Activated CD8-positive, alpha-beta memory T cell treated with anti-CD3 and anti-CD28 coated beads, Interleukin-2, amount 10 ng/mL, durations not matched to agents 7 days and 5 days (primary cell): ENCODE measurements at places on chromosomes 7 and 10. TPM values are rescaled to one million over a fixed set of nuclear protein-coding genes. Genes with fewer than 3 reads are reported as not detected.

Gene KLF14
- not detected for total RNA-seq

Gene ENKUR
- total RNA-seq, result not detected

Gene SFRP5
- not detected for total RNA-seq

Gene PRRT4
- total RNA-seq, result not detected

Gene MBLAC1
- 7.5 TPM for total RNA-seq

Gene CHAT
- not detected for total RNA-seq

Gene NPTX2
- total RNA-seq, result not detected

Gene PCDH15
- total RNA-seq, result not detected

Gene LRRD1
- not detected for total RNA-seq

Gene PDK4
- total RNA-seq, result not detected

DNA sequence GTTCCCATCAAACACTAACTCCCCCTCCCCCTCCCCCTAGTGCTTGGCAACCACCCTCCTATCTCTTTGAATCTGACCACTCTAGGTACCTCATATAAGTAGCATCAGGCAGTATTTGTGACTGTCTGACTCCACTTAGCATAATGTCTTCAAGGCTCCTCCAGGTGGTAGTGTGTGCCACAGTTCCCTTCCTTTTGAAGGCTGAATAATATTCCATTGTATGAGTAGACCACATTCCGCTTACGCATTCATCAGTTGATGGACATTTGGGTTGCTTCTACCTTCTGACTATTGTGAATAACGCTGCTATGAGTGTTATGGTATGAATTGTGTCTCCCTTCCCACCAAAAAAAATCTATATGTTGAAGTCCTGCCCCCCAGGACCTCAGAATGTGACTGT, 89.6 kb downstream of the PRKAG2 start:
- H3K4me3 ChIP-seq, result no peak overlapping the region
- H3K27me3 ChIP-seq, result no peaks in the 10 kb centered on the region
- peaks cover 10% of the 10 kb centered on the region for H3K4me1 ChIP-seq
- H3K36me3 ChIP-seq, result no peaks in the 10 kb centered on the region

- H3K4me1 ChIP-seq, result peaks cover 17% of the 10 kb centered on the region
- no peak overlapping the region for H3K27ac ChIP-seq
- no peak for DNase-seq
- H3K27me3 ChIP-seq, result peaks cover 7% of the 10 kb centered on the region
- no peaks in the 10 kb centered on the region for H3K36me3 ChIP-seq
- H3K4me3 ChIP-seq, result no peak overlapping the region
Observed at GRCh38 chr7:141262101-141263090, 188.5 kb downstream of the TMEM178B start.

DNA sequence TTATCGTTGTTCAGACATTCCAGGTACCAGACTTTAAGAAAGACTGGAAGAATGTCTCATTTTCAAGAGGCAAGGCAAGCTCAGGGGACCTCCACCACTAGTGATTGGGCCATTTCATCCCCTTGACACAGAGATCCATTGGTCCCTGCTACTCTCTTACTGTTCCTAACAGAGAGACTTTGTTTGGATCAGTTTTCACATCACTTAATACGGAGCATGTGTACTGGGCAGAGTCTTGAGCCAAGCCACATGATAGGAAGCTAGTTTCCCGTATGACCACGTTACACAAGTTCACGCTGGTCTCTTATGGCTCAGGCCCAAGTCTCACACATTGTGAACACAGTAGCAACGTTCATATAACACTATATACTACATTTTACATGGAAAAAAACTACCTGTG, 269.9 kb downstream of the BAMBI start:
- DNase-seq, result no peak
- no peak overlapping the region for H3K27ac ChIP-seq
- H3K36me3 ChIP-seq, result no peaks in the 10 kb centered on the region
- no peak overlapping the region for H3K4me3 ChIP-seq
- H3K4me1 ChIP-seq, result no peaks in the 10 kb centered on the region

DNA sequence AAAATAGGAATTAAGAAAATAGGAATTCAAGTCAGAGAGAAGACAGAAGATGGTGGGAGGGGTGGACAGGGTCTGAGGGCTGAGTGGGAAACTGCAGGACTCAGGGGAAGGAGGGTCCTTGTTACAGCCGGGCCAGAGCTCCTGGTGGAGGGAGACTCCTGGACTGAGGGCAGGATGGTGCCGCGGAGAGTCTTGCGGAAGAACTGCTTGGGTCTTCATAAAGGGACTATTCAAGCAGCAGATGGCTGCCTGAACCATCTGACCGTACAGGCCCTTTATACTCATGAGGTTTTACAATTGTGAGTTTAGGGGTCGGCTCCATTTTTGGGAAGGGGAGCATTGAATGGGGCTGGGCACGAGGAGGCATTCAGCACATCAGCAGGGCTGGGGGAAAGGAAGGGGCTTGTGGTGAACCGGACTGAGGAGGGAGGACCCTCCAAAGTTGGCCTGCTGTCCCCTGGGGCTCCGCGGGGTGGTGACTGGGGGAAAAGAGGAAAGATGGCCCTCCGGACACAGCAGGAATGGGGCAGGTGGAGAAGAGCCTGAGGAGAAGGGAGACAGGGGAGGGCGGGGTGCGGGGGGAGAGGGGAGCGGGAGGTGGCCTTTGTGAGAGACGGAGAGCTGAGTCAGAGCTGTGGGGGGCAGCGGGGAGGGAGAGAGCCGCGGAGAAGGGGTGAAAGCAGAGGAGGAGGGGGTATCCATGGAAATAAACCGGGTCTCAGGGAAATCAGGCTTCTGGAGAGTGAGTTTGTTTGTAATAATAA, 1.5 kb downstream of the FAM131B start:
- no peak for DNase-seq
- H3K27ac ChIP-seq, result no peak overlapping the region
- no peak overlapping the region for H3K4me3 ChIP-seq
- peaks cover 49% of the 10 kb centered on the region for H3K27me3 ChIP-seq
- H3K4me1 ChIP-seq, result peaks cover 5% of the 10 kb centered on the region

GRCh38 chr7:1421946-1422345, 37.3 kb downstream of the MICALL2 start:
- DNase-seq, result no peak
- no peak overlapping the region for H3K4me3 ChIP-seq
- no peak overlapping the region for H3K27ac ChIP-seq
- peaks cover 18% of the 10 kb centered on the region for H3K4me1 ChIP-seq
- H3K36me3 ChIP-seq, result no peaks in the 10 kb centered on the region

DNA sequence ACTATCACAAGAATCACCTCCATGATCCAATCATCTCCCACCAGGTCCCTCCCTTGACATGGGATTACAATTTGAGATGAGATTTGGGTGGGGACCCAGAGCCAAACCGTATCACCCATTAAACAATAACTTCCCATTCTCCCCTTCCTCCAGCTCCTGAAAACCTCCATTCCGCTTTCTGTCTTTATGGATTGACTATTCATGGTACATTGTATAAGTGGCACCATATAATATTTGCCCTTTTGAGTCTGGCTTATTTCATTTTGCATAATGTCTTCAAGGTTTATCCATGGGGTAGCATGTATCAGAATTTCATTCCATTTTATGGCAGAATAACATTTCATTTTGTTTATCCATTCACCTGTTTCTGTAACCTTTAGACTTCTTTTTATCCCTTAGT, 39.2 kb upstream of the GARS1 start:
- no peaks in the 10 kb centered on the region for H3K36me3 ChIP-seq
- DNase-seq, result no peak
- H3K4me1 ChIP-seq, result no peaks in the 10 kb centered on the region
- H3K27ac ChIP-seq, result no peak overlapping the region
- H3K4me3 ChIP-seq, result no peak overlapping the region
- H3K27me3 ChIP-seq, result no peaks in the 10 kb centered on the region

- DNase-seq, result peak; percentile 22
- H3K36me3 ChIP-seq, result no peaks in the 10 kb centered on the region
- H3K4me1 ChIP-seq, result no peaks in the 10 kb centered on the region
- H3K27ac ChIP-seq, result no peak overlapping the region
- no peak overlapping the region for H3K4me3 ChIP-seq
Observed at GRCh38 chr7:55179931-55180682, 161.3 kb downstream of the EGFR start.

GRCh38 chr10:33566426-33566825, 232.0 kb upstream of the NRP1 start:
- no peak for DNase-seq
- no peaks in the 10 kb centered on the region for H3K27me3 ChIP-seq
- no peak overlapping the region for H3K27ac ChIP-seq

DNA sequence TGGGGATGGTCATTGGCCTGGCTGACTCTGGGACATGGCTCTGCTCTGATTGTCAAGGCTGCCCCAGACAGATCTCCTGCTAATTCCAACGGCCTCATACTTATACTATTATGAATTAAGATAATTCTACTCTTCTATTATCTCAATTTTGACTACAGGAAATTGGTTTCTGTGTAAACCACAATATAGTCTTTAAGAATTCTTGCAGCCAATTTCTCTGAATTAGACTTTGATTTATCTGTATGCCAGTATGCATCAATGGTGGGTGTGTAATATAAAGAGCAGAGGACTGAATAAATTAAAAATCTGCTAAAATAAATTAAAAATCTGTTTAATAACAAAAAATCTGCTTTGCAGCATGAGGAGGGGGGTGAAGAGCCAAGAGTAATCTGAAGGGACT, 27.0 kb downstream of the HIBADH start:
- no peaks in the 10 kb centered on the region for H3K27me3 ChIP-seq
- peak overlapping the region; percentile 53 for H3K27ac ChIP-seq
- no peak overlapping the region for H3K4me3 ChIP-seq

DNA sequence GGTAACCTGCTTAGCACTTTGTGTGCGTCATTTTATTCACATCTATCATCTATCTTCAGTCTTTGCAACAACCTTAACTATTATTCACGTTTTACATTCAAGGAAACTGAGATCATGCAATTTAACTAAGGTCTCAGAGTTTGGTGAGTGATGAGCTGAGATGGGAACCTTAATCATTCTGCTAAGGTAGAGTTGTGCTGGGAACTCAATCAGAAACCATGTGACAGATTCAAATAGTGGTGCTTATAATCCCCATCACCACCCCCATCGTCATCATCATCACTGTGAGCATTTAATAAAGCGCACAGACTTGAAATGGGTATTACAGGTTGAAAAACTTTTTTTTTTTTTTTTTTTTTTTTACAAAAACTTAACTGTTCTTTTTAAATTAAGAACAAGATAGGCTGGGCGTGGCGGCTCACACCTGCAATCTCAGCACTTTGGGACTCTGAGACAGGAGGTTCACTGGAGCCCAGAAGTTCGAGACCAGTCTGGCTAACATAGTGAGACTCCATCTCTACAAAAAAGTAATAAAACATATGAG, 160.9 kb downstream of the PIP4K2A start:
- H3K27ac ChIP-seq, result no peak overlapping the region
- H3K27me3 ChIP-seq, result no peaks in the 10 kb centered on the region
- no peak overlapping the region for H3K4me3 ChIP-seq
- DNase-seq, result no peak
- peaks cover 9% of the 10 kb centered on the region for H3K4me1 ChIP-seq
- H3K36me3 ChIP-seq, result peaks cover 19% of the 10 kb centered on the region

GRCh38 chr10:7345717-7346116, 65.1 kb downstream of the SFMBT2 start:
- no peak overlapping the region for H3K27ac ChIP-seq
- no peaks in the 10 kb centered on the region for H3K27me3 ChIP-seq
- peaks cover 3% of the 10 kb centered on the region for H3K4me1 ChIP-seq
- peaks cover 51% of the 10 kb centered on the region for H3K36me3 ChIP-seq

GRCh38 chr10:75358835-75359421, 42.6 kb downstream of the ZNF503 start:
- DNase-seq, result no peak
- H3K4me3 ChIP-seq, result no peak overlapping the region
- peaks cover 5% of the 10 kb centered on the region for H3K27me3 ChIP-seq
- H3K4me1 ChIP-seq, result no peaks in the 10 kb centered on the region
- H3K27ac ChIP-seq, result no peak overlapping the region

DNA sequence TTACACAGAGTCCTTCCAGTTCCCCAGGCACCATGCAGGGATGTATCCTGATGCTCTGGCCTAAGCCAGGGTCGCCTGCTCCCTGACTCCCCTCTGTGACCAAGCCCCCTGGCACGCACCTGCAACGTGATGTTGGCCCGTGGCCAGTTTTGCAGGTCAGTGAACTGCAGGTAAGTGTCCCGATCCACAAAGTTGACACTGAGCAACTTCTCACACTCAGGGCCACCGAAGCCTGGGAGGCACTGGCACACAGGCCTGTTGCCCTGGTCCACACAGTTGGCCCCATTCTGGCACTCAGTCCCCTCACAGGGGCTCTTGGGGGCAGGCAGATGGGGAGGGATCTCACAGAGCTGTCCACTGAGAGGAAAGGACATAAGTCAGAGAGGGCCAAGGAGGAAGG, 174.3 kb downstream of the LCOR start:
- no peaks in the 10 kb centered on the region for H3K27me3 ChIP-seq
- no peak overlapping the region for H3K4me3 ChIP-seq
- peak; percentile 29 for DNase-seq
- H3K4me1 ChIP-seq, result no peaks in the 10 kb centered on the region
- no peak overlapping the region for H3K27ac ChIP-seq
- H3K36me3 ChIP-seq, result peaks cover 9% of the 10 kb centered on the region

GRCh38 chr7:47940088-47941013, 7.9 kb downstream of the PKD1L1 start:
- peaks cover 2% of the 10 kb centered on the region for H3K36me3 ChIP-seq
- DNase-seq, result no peak
- no peak overlapping the region for H3K4me3 ChIP-seq
- no peaks in the 10 kb centered on the region for H3K27me3 ChIP-seq
- H3K4me1 ChIP-seq, result peaks cover 30% of the 10 kb centered on the region

DNA sequence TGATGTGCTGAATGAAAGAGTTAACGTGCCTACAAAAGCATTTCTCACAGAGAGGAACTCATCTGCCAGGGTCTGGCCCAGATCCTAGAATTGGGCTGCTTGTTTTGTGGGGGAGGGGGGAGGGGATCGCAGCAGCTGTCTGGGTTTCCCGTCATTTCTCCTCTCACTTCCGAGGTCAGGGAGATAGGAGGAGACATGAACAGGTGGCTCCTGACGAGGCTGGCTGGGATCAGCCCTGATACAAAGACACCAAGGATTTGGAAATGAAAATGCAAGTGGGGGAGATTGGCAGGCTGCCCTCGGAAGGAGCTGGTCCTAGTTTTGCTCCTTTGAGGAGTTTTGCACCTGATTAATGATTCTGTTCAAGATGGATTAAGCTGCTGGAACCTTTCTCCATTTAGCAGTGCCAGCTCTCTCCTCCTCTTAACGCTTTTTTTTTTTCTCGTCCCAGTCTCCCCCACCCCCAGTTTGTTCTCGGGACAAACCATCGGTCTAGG, 86.8 kb upstream of the KMT2C start:
- no peaks in the 10 kb centered on the region for H3K27me3 ChIP-seq
- no peak overlapping the region for H3K27ac ChIP-seq
- no peaks in the 10 kb centered on the region for H3K4me1 ChIP-seq

DNA sequence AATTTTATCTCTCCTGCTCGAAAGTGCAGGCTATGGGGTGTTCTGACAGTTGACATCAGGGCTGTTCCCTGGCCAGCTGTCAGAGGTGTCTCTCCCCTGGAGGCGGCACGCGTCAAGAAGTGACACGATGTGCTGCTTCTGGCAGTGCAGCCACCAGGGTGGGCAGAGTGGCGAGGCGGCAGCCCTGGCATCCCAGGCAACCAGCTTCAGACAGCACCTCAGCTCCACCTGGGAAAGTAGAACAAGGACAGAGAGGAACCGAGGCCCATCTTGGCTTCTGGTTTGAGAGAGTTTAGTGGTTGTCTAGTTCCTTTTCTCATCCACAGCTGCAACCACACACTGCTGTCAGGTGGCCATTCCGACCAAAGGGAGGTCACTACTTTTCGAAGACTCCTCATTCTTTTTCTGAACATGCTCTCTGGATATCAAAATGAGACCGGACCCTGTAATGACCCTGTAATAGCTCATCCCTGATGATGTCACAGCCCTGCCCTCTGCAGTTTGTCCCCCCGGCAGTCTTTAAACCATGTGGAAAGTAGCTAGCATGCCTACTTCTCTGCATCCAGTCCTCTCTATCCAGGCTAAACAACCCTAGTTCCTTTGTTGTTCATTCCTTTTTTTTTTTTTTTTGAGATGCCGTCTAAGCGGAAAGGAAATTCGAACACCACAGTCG, 381.0 kb upstream of the NRP1 start:
- no peak for DNase-seq
- H3K36me3 ChIP-seq, result no peaks in the 10 kb centered on the region
- H3K4me3 ChIP-seq, result no peak overlapping the region
- no peak overlapping the region for H3K27ac ChIP-seq
